ENCODE measurements at places on chromosomes 1 and 21.

DNA sequence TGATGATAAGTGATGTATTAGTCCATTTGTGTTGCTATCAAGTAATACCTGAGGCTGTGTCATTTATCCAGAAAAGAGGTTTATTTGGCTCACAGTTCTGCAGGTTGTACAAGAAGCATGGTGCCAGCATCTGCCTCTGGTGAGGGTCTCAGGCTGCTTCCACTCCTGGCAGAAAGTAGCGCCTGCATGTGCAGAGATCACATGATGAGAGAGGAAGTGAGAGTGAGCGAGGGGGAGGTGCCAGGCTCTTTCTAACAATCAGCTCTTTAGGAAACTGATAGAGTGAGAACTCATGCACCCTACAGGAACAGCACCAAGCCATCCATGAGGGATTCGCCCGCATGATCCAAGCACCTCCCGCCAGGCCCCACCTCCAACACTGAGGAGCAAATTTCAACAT is 2.2 kb upstream of the FHAD1 start:
- no peak for DNase-seq

- DNase-seq: no peak
Observed at GRCh38 chr1:212816567-212817278, 25.0 kb downstream of the TATDN3 start.

- peak; percentile 39 for DNase-seq
Observed at GRCh38 chr1:203381151-203381751, 30.3 kb upstream of the FMOD start.

- no peak for DNase-seq
Observed at GRCh38 chr1:93137604-93138292, 42.5 kb downstream of the TMED5 start.

DNA sequence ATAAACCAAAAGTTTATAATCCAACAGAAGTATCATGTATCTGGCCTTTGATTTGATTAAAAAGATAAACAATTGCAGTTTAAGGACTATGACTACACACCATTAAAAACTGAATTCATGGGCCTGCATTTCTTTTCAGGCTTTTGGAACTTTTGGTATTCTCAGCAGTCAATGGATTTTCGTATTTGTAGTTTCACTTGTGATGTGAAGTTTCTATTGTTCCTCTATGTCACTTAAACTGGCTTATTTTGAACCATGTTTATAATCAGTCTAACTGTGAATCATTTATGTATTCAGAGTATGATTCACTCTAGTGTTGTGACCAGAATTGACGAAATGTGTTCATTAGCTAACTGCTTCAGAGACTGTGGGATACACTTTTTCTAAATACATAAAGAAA is 132.9 kb downstream of the COQ8A start:
- no peak for DNase-seq

DNA sequence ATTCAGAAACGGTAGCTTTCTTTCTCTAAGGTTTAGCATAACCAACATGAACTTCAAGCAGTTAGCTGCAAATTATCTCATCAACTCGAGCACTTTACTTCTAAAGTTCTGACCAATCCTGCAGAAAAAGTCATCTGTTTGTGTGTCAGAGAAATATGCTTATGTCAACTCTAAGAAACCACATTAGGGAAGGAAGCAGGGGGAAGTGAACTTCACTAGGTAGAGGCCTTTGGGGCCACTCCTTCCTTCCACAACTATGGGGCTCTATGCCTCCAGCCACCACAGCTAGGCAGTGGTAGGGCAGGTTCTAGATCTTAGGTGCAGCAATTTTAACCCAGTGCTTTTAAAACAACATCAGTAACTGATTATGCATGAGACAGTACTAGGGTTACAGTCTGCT is 375.9 kb downstream of the DSCAM start:
- DNase-seq: no peak

- DNase-seq: no peak
Observed at GRCh38 chr1:55848906-55849305, 633.7 kb upstream of the USP24 start.

- no peak for DNase-seq
Observed at GRCh38 chr1:231107600-231108326, 54.1 kb upstream of the TRIM67 start.

DNA sequence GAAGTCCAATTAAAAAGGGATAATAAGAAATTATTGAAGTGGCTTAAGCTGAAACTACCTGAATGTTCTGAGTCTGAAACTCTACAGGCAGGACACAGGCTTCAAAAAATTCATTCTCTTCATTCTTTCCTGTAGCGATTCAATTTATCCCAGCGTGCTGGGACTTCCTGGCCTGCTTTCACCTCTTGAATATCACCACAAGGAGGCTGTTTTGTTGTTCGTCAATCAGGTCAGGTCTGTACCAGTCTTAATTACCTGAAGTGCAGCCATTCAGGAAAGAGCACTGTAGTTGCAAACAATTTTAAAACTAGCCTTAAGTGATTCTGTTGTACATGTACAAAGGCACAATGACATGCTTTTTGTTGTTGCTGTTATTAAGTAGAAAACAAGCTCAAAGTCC is 38.4 kb downstream of the FYB2 start:
- no peak for DNase-seq

- DNase-seq: no peak
Observed at GRCh38 chr1:38826262-38826661, 33.3 kb downstream of the RRAGC start.

DNA sequence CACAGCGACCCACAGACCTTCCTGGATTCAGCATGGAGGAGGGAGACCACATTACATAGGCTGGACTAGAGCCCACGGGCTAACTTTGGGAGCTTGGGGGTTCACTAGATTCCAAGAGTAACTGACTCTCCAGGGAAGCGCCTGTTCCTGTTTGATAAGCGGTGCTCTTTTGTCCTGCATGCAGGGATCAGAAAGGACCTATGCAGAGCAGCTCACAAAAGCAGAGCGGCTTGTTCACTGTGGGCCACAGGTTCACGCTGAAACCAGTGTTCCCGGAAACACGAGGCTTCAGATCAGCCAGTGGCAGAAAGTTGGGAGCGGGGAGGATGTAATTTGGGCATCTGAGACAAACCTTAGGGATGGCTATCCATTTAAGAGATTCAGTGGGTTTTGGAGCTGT is 403.9 kb downstream of the PCP4 start:
- DNase-seq: no peak

- peak; percentile 69 for DNase-seq
Observed at GRCh38 chr1:21290546-21290944, 282 bp upstream of the ECE1 start.

GRCh38 chr1:1203561-1204424 is 2.6 kb downstream of the TNFRSF18 start:
- no peak for DNase-seq

- no peak for DNase-seq
Observed at GRCh38 chr1:17849216-17849615, 94.1 kb downstream of the ACTL8 start.

GRCh38 chr21:17427157-17427556 is 85.7 kb upstream of the CXADR start:
- no peak for DNase-seq

GRCh38 chr1:22665752-22666151 is 12.7 kb downstream of the C1QB start:
- no peak for DNase-seq

DNA sequence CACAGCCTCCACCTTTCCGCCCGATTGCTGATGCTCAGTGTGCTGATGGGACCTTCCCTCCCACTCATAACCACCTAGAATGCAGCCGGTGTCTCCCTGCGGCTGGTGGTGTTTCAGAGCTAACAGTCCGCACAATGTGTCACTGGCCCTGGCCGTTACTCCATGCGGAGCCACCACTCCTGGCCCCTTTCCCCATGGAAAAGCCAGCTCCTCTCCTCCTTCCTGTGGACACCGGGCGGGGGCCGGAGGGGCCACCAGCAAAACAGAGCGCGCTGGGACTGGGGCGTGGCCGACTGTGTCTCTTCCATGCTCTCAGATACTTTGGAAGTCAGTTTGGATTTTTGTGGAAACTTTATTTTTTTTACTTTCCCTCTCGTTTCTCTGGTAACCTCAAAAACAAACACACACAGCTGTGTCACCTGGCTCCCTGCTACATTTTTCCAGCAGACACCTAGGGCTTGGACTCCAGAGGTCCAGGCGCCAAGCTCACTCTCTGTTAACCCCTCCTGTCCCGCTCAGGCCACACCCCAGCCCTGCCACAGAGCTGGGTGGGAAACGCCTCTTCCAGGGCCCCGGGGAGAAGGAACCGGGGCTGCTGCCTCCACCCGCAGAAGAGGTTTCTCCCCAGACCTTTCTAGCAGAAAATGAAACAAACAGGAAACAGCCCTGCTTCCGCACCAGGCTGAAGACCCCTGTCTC is 32.5 kb upstream of the COL6A2 start:
- DNase-seq: no peak

GRCh38 chr1:37697090-37697489 is 4.8 kb downstream of the CDCA8 start:
- DNase-seq: no peak

- peak; percentile 19 for DNase-seq
Observed at GRCh38 chr1:23524716-23525401, 6.2 kb downstream of the E2F2 start.

GRCh38 chr1:39034114-39034654 is 8.0 kb downstream of the NDUFS5 start:
- DNase-seq: no peak

- DNase-seq: no peak
Observed at GRCh38 chr1:181541947-181542346, 58.6 kb downstream of the CACNA1E start.

- no peak for DNase-seq
Observed at GRCh38 chr1:148372731-148373130, 110.4 kb downstream of the PPIAL4G start.

DNA sequence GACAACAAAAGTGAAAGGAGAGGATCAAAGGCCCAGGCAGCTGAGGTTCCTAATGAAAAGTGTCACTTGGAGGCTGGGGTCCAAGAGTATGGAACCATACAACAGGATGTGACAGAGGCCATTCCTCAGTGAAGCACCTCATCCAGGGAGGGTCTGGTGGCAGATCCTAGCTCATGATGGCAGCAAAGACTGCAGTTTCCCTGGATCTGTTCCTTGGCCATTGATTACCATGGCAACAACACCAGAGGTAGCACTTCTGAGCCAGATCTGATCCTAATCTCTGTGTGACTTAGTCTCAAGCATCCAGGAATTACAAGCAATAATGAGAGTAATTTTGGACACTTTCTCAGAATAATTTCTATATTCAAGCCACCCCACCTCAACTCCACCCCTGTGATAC is 12.9 kb downstream of the FAM177B start:
- DNase-seq: no peak

DNA sequence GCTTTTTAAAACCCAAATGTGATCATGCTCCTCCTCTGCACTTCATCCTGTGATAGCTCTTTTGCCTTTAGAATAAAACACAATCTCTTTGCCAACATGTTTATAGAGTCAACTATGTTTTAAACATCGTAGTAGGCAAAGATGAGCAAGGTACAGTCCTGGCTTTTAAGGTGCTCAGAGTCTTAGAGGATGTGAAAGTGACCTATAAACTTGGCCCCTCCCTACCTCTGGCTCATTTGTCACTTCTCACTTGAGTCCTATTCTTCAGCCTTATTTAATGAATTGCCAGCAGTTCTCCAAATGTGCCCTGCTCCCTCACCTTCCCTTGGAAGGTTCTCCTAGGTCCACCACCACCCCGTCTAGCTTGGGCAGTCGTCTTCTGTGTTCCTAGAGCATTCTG is 617.0 kb upstream of the NR5A2 start:
- no peak for DNase-seq

DNA sequence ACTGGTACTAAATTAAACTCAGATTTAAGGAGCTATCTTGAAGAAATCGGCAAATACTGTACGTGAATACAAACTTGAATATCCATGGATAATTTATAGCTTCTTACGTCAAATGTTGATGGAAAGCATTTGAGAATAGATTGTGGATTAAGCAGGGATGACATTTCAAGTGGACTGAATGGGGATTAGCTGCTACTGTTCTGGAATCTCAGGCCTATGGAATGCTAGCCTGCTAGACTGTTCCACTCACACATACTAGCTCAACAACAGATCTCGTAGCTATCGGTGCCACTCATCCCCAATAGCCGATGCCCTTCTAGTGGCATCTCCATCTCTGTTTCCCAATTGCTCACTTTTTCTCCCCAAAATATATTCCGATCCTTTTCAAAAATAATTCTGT is 62.0 kb upstream of the USP25 start:
- no peak for DNase-seq

GRCh38 chr1:26340047-26340481 is 13.9 kb downstream of the CRYBG2 start:
- no peak for DNase-seq

- no peak for DNase-seq
Observed at GRCh38 chr1:189637041-189637440, 840.6 kb downstream of the BRINP3 start.

- DNase-seq: no peak
Observed at GRCh38 chr1:117544509-117545109, 61.2 kb upstream of the TENT5C start.

GRCh38 chr1:204576422-204576821 is 60.2 kb downstream of the MDM4 start:
- DNase-seq: no peak

DNA sequence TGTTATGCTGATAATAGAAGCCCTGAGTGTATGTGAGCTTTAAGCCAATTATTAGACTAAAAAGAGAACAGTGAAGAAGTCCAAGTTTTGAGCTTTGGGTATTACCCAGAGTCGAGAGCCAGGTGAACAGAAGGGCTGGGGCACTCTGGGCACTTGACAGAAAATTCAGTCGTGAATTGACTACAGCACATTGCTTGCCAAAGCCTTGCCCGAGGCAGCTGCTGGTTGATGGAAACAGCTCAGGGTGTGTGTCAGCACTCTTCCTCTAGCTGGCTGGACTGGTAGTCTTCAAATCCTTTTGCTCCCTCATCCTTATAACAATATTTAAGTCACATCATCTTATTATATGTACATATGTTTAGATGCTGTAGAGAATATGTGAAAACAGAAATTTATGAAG is 21.3 kb downstream of the PDE4B start:
- DNase-seq: no peak

DNA sequence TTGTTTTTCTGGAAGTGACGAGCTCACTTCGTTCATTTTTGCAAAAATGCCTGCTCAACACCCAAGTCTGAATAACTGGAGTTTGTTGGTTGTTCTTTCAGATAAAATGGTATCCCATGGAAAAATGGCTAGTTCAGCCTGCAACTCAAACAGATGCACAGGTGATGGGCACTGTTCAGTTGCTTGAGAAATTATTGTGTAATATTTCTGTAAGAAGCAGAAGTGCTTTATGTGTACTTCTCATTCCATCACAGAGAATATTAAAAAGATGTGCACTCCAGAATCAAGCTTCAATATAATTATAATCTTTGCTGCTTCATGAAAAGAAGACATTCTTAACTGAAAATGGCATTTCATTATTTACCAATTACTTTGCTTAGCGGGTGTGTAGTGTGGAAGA is 9.1 kb downstream of the SYT2 start:
- DNase-seq: no peak

DNA sequence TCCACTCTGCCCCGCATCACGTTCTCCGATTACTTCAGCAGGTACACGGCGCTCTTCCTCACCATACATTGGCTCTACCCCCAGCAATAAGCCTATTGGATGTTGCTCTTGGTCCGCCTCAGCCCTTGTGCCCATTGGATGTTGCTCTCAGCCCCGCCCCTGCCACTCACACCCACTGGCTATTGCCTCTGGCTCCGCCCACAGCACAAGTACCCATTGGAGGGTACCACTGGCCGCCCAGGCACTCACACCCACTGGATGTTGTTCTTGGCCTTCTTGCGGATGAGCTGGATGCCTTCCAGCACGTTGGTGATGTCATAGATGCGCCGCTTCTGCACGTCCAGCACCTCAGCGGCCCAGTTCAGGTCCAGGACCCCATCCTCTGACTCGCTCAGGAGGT is 9.4 kb downstream of the E2F2 start:
- DNase-seq: no peak
